Stimulated activated CD8-positive, alpha-beta memory T cell treated with anti-CD3 and anti-CD28 coated beads, Interleukin-12 subunit alpha, Interleukin-12 subunit beta, amount 100 ng/mL, for 4 hours (primary cell): ENCODE measurements at places on chromosomes 16 and 17.

DNA sequence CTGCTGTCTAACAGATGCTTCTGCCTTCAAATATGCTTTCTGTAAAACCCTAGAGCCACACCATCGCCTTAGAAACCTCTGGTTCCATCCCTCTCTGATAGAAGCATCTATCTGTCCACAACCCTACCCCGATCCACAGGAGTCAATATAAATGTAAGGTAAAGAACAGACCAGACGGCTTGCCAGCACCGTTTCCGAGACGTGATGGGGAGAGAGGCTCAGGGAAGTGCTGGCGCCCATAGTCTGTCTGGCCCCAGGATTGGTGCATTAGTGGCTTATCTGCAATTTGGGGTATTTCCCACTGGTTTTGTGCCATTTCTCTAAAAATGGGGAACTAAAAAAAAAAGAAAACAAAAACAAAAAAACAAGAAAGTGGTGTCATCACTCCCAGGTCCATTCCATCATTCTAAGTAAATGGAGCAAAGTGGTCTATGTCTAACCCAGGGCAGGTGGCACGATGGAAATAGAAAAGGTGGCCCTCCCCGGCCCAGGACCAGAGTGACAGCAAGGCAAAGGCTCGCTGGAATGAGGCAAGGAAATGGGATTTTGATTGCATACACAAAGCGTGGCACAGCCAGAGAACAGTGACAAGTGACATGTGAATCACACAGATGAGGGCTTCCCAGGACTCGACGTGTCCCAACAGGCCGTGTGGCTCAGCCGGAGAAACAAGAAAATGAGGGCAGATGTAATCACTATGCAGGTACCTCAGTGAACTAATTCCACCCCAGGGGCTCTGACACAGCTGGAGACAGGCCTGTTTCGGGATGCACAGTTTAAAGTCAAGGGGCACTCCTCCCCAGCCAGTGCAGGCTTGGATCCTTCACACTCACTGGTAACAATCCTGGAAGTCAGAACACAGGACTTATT lies 125.6 kb downstream of the GAS7 start:
- DNase-seq: no peak

DNA sequence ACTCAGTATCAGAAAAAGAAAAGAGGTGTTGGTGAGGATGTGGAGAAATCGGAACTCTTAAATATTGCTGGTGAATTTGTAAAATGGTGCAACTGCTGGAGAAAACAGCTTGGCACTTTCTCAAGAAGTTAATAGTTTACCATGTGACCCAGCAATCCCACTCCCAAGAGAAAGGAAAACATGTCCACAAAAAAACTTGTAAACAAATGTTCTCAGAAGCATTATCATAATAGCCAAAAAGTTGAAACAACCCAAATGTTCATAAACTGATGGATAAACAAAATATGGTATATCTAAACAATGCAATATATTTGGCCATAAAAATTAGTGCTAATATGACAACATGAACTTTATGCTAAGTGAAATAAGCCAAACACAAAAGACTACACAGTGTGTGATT lies 2.6 kb upstream of the MAPK7 start:
- DNase-seq: no peak

- DNase-seq: no peak
These were observed 8.4 kb upstream of the HERPUD1 start for GRCh38 chr16:56923481-56924091.

- no peak for DNase-seq
These were observed 37.7 kb upstream of the CCDC182 start for GRCh38 chr17:57782647-57783337.

- DNase-seq: no peak
These were observed 3.4 kb downstream of the NECAB2 start for GRCh38 chr16:83971165-83972130.

GRCh38 chr17:39643271-39643670 lies 6.3 kb downstream of the STARD3 start:
- DNase-seq: no peak

GRCh38 chr17:50064253-50065001 lies 8.5 kb downstream of the ITGA3 start:
- DNase-seq: no peak

DNA sequence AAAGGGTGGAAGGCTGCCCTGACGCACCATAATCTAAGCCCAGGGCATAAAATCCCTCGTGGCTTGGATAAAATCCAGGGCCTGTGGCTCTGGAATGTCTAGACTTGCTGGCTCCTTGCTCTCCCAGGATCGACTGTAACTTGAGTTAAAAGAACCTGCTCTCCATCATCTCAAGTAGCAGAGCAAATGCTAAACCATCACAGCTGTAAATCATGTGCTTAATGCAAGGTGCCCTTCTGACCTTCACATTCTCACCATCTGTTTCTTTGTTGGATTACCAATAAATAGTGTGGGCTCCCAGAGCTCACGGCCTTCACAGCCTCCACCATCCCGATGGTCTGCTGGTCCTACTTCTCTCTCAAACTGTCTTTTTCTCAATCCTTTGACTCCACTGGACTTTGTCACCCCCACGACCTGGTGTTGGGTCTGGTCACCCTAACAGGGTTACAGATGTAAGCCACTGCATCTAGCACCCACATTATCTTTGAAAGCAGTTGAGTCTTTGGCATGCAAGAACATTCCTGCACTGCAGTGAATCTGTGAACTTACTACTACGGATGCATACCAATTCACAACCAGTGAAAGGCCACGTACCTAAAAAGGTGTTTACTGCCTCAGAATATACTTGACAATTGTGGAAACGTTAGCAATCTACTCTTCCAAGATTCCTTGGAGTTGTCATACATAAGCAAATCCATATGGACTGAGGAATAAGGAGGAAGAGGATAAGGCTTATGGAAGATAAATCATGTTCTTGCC lies 15.3 kb downstream of the RSL1D1 start:
- DNase-seq: no peak

DNA sequence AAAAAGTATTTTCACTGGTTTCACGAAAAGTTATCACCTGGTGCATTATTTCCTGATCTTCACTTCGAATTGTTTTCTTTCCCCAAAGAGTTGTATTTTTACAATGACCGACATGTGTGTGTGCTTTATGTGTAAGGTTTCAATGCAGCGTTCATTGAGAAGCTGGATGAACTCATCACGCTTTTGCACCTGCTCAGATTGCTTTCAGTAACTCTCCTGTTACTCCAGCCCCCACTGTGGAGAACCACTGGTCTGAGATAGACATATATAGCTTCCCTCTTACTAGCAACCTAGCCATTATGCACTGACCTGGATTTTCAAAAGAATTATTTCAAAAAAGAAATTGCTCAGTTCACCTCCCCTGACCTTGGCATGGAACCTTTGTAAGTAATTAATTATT lies 178.3 kb upstream of the CHMP6 start:
- DNase-seq: no peak

GRCh38 chr17:26775219-26775822 lies 518.6 kb upstream of the WSB1 start:
- DNase-seq: no peak

- DNase-seq: no peak
These were observed 22.3 kb downstream of the FOXN1 start for GRCh38 chr17:28528327-28529012.

DNA sequence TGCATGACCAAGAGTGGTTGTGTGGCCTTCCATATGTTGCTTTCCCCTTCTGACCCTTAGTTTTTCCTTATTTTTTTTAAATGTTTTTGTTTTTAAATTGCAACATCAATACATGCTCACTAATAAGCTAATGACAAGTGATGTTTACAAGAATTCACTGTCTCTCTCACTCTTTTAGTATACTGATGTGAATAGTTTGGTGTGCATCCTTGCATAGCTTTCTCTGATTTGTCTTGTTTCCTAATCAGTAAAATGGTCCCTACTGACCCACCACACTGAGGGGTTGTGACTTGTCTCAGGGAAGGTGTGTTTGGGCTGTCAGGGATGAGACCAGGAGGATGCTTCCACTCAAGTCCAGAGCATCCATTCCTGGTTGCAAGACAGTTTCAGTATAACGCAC lies 26.0 kb downstream of the CIITA start:
- no peak for DNase-seq

DNA sequence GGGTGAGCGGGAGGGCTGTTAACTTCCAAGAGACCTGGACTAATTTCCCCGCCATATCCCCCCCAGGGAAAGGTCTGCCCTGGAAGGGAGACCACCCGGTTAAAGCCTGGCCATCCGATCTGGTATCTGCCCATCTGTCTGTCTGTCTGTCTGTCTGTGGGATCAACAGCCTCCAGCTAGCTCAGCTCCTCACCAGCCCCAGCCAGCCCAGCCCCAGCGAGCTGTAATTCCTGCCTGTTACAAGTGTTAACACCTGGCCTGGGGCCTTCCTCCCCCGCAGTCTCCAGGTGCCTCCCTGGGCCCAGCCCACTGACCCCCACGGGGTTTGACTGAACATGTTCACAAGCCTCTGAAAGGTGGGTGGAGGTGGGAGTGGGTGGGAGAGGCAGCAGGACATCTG lies 4.0 kb downstream of the WNT3 start:
- DNase-seq: no peak

GRCh38 chr17:82287868-82288801 lies 14.6 kb upstream of the CSNK1D start:
- no peak for DNase-seq

GRCh38 chr17:68198931-68199836 lies 48.7 kb upstream of the AMZ2 start:
- DNase-seq: no peak
